ENCODE measurements at places on chromosomes 2 and 18.

- no peak for ATAC-seq
Measured at GRCh38 chr18:9117980-9118841, 15.7 kb downstream of the NDUFV2 start.

DNA sequence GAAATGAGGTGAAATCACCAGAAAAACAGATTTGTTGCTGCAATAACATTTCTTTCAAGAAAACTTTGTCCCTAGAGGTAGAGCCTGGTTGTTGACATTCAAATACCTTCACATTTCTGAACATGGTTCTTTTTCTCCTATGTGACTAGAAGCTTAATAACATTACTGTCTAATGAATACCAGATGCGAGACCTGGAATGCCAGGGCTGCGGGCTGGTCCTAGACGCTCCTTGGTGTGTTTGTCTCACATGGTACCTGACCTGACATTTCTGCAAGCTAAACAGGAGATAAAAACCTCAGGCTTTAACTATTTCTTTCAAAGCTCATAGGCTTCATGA lies 38.5 kb downstream of the ACKR3 start:
- ATAC-seq = no peak

DNA sequence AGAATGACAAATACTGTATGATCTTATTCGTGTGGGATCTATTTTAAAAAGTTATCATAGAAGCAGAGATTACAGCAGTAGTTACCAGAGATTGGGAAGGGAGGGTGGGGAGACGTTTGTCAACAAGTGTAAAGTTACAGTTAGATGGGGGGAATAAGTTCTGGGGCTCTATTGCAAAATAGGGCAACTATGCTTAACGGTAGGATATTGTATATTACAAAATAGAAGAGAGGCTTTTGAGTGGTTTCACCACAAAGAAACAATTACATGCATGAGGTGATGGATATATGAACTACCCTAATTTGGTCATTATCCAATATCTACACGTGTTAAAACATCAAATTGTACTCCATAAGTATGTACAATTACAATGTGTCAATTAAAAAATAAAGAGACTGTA lies 123.4 kb upstream of the NOSTRIN start:
- ATAC-seq = no peak

GRCh38 chr2:197372592-197372991 lies 62.0 kb upstream of the ANKRD44 start:
- ATAC-seq = no peak

GRCh38 chr18:24400587-24400986 lies 3.0 kb upstream of the OSBPL1A start:
- no peak for ATAC-seq

GRCh38 chr2:132374551-132374950 lies 42.1 kb upstream of the GPR39 start:
- ATAC-seq = no peak

GRCh38 chr2:59910166-59910565 lies 643.3 kb downstream of the BCL11A start:
- no peak for ATAC-seq

GRCh38 chr18:29459972-29460371 lies 1283.0 kb upstream of the CDH2 start:
- ATAC-seq = no peak
